ENCODE measurements at places on chromosomes 1 and 21. TPM values are rescaled to one million over a fixed set of nuclear protein-coding genes. Genes with fewer than 3 reads are reported as not detected.

The DNAI4 gene
- total RNA-seq, result 9.9 TPM

The CFHR1 gene
- total RNA-seq, result not detected

The LEPROT gene
- 89.4 TPM for total RNA-seq

The FLVCR1 gene
- total RNA-seq, result 15.1 TPM

The GPR37L1 gene
- total RNA-seq, result under 0.01 TPM

The RNU1-2 gene
- total RNA-seq, result not detected

The GNG4 gene
- total RNA-seq, result 7.3 TPM

The RGS4 gene
- total RNA-seq, result 78.0 TPM

The SPRR2A gene
- not detected for total RNA-seq

The GORAB gene
- 10.6 TPM for total RNA-seq

The SAMSN1 gene
- total RNA-seq, result 0.86 TPM

The BNIPL gene
- total RNA-seq, result under 0.01 TPM

The CSRP1 gene
- total RNA-seq, result 931 TPM

The LCE3D gene
- total RNA-seq, result not detected

The CNR2 gene
- total RNA-seq, result not detected

The ATP1A2 gene
- not detected for total RNA-seq

The MAEL gene
- 8.6 TPM for total RNA-seq

The C1orf94 gene
- total RNA-seq, result not detected

The FAM167B gene
- total RNA-seq, result 5.2 TPM

The SELENBP1 gene
- total RNA-seq, result 23.3 TPM

The DTL gene
- 13.2 TPM for total RNA-seq

The TCHHL1 gene
- total RNA-seq, result not detected

The E2F2 gene
- 2.2 TPM for total RNA-seq

The SLC22A15 gene
- 7.8 TPM for total RNA-seq

The KCNC4 gene
- 0.64 TPM for total RNA-seq

The OR2L13 gene
- total RNA-seq, result not detected

The WNT3A gene
- not detected for total RNA-seq

The TTLL10 gene
- not detected for total RNA-seq

The KRTAP19-1 gene
- total RNA-seq, result not detected

The RGS1 gene
- total RNA-seq, result 0.32 TPM

The RGS8 gene
- not detected for total RNA-seq

The MLLT11 gene
- total RNA-seq, result 9.1 TPM

The CGN gene
- not detected for total RNA-seq

The OR2M3 gene
- total RNA-seq, result not detected
